ENCODE measurements at places on chromosomes 4 and X. TPM values are rescaled to one million over a fixed set of nuclear protein-coding genes. Genes with fewer than 3 reads are reported as not detected.

Gene NUP62CL
- total RNA-seq: not detected

Gene STPG2
- total RNA-seq: 0.77 TPM

Gene NOX1
- not detected for total RNA-seq

Gene COX7B2
- total RNA-seq: not detected

Gene KLHL15
- 13.9 TPM for total RNA-seq

Gene CPZ
- total RNA-seq: 22.2 TPM

Gene SLC26A1
- 0.72 TPM for total RNA-seq

Gene DTHD1
- not detected for total RNA-seq

Gene SMIM10
- total RNA-seq: 4.7 TPM

Gene ZNF182
- 4.3 TPM for total RNA-seq

Gene H2BW2
- total RNA-seq: 0.59 TPM

Gene CLIC2
- 0.97 TPM for total RNA-seq

Gene ANOS1
- total RNA-seq: 23.1 TPM

Measured in chondrocyte (in vitro differentiated cells).